ENCODE measurements at places on chromosomes 6 and 20. TPM values are rescaled to one million over a fixed set of nuclear protein-coding genes. Genes with fewer than 3 reads are reported as not detected.

- no peak for DNase-seq
Measured at GRCh38 chr6:83192456-83192855, 609 bp downstream of the PGM3 start.

GRCh38 chr20:61885759-61886715 is 179.6 kb downstream of the TAF4 start:
- DNase-seq: no peak

- DNase-seq: no peak
Measured at GRCh38 chr20:4667371-4667773, 54.3 kb upstream of the PRND start.

Gene KCNB1
- 0.04 TPM for polyA plus RNA-seq

- DNase-seq: no peak
Measured at GRCh38 chr20:37363221-37364012, 17.5 kb downstream of the SRC start.

Gene GPR6
- not detected for polyA plus RNA-seq

- no peak for DNase-seq
Measured at GRCh38 chr6:31092769-31093505, 19.4 kb downstream of the C6orf15 start.

Gene TSPYL4
- 25.1 TPM for polyA plus RNA-seq

Measured in AG04450 (cell line).